Fibroblast of the aortic adventitia (primary cell): ENCODE measurements at places on chromosomes 11 and 22.

- no peak for DNase-seq
Observed at GRCh38 chr22:47172771-47173534, 410.5 kb downstream of the TBC1D22A start.

DNA sequence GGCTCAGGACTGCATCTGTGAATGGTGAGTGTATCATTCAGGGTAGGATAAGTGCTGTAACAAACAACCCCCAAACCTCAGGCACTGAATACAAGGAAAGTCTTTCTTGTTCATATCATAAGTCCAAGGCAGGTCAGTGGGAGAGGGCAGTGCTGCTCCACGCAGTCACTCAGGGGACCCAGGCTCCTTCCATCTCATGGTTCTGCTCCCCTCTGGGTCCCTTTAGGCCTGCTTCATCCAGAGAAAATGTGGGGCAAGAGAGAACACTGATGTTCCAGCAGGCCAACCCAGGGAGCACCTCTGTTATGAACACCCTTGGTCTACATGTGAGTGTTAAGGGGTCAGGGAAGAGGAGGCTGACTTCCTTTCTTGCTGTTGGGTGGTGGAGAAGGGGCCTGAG is 187.8 kb downstream of the CHST1 start:
- DNase-seq, result no peak

GRCh38 chr11:48011102-48011797 is 30.9 kb downstream of the PTPRJ start:
- no peak for DNase-seq

GRCh38 chr22:44523981-44524759 is 26.1 kb upstream of the RTL6 start:
- peak; percentile 97 for DNase-seq

- no peak for DNase-seq
Observed at GRCh38 chr11:106001304-106002012, 20.6 kb downstream of the MSANTD4 start.
